ENCODE measurements at places on chromosomes 1 and 21.

- peak; percentile 35 for DNase-seq
Measured at GRCh38 chr1:213374369-213374768, 323.3 kb downstream of the RPS6KC1 start.

GRCh38 chr1:158019171-158019868 lies 25.9 kb downstream of the KIRREL1 start:
- no peak for DNase-seq

- DNase-seq, result no peak
Measured at GRCh38 chr1:192801451-192801850, 7.4 kb upstream of the RGS2 start.

GRCh38 chr1:228405200-228405978 lies 1.2 kb downstream of the TRIM11 start:
- no peak for DNase-seq
